ENCODE measurements at places on chromosomes 4 and X.

DNA sequence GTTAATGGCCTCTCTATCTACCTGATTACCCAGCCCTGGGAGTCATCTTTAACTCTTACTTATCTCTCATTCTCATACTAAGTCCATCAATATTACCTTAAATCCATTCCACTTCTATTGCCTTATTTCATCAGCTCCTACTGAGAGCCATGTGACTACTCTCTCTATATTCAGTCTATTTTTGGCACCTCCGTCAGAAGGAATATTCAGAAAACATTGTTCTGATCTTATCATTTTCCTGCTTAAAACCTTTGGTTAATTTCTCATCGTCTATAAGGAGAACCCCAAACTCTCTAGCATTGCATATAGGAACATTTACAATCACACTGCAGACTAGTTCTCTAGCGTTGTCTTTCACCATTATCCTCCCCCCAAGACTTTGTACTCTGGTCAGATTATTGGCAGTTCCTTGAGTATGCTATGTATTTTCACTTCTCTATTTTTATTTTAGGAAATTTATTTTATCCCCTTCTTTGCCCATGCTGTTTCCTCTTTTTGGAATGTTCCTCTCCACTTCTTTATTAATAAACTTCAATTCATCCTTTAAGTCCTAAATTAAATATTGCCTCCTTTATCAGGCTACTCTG is 13.7 kb upstream of the AMMECR1 start:
- DNase-seq = no peak

DNA sequence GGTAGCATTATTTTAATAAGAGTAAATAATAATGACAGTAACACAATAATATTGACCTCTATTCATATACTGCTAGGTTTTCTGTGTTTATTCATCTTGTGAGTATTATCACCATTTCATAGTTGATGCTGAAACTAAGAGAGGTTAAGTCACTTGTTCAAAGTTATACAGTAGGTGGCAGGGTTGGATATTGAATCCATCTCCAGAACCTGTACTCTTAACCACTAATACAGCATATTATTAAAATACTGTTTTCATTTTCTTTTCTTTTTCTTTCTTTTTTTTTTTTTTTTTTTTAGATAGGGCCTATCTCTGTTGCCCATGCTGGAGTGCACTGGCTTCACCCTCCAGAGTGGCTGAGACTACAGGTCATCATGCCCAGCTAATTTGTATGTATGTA is 7.1 kb upstream of the ELF2 start:
- DNase-seq = no peak

GRCh38 chr4:26020083-26020668 is 106.2 kb downstream of the SMIM20 start:
- no peak for DNase-seq

DNA sequence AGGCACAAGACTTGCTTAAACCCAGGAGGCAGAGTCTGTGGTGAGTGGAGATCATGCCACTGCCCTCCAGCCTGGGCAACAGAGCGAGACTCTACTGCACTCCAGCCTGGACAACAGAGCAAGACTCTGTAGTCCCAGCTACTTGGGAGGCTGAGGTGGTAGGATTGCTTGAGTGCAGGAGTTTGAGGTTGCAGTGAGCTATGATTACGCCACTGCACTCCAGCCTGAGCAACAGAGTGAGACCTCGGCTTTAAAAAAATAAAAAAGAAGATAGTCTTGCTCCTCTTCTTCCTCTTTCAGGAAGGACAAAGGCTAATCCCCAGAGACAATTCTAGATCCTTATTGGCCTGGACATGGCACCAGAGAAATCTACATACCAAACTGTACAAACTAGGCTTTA is 5.7 kb upstream of the PPEF2 start:
- DNase-seq = no peak

DNA sequence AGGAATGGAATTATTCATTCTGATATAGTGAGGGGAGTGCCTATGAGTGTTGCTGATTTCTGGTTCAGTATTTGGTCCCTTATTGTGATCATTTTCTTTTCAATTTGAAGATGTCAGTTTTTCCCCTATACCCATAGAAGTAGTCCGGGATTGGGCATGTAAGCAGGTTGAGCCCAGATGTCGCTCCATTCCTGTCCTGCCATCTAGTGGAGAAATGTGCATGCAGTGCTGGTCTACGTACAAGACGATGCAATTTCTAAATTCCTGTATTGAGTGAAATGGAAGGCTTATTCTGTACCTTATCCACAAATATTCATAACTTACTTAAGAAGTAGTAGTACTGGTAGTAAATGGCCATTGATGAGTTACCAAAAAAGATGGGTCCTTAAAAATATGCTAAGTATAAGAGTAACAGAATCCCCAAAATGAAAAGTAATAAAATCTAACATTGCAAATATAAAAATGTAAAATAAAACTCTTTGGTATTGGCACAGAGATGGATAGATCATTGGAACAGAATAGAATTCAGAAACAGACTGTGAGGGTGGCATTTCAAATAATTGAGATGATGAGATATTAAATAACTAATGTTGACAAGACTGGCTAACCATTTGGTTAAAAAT is 60.9 kb downstream of the UGT8 start:
- peak; percentile 35 for DNase-seq

DNA sequence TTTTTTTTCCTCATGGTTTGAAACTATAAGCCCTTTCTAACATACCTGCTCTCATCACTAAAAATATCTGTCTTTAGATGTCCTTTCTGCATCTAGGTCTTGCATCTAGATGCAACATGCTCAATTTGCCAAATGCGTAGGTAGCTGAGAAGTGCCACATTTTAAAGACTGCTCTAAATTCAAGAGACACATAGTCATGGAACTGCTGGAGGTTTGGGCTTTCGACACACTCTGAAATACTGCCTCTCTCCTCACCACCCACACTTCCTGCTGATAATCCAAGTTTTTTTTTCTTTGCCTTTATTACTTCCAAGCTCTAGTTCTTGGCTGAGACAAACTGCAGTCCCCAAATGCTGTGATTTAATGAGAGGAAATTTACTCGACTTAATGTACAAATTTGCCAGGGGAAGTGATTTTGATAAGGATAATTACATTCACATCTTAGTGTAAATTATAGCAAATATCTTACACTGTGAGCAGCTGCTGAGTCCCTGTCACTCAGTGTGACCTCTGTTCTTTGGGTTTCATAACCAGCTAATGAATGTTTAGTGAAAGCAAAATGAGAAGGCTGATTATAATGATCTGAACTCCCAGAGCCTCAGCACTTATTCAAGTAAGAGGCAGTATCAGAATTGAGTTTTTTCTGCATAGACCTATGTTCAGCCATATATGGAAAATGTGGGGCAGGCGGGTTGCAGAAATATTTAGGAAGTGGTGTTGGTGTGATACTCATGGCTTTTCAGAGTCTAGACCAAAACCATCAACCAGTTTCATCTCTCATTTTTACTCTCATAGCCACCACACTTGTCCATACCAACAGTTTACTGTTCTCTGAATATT is 31.3 kb downstream of the DRD5 start:
- DNase-seq = no peak

DNA sequence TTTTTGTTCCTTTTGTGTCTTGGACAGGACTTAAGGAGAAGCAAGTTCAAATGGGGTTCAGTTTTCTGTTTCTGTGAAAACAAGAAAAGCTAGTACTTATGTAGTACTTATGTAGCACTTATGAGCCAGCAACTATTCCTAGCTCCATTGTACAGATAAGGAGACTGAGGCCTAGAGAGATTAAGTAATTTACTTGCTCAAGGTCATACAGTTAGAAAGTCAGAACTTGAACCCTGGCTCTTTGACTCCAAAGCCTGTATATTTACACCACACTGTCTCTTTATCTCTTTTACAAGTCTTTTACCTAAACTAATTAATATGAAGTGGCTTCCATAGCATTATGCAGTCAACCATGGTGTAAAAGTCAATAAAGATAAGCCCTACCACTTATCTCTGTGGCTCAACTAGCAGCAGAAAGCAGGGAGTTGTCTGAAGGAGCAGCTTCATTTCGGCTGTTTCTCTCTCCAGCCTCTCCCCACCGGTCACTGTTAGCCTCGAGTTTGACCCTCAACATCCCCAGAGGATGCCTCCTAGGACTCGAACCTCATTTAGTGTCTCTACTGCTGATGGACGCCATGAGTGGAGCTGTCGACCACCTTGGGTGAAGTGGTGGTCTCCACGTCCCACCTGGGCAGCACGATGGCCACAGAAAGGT is 209.9 kb downstream of the SHROOM3 start:
- no peak for DNase-seq

All from amniotic stem cell (primary cell).